ENCODE measurements at places on chromosomes 2 and 18.

DNA sequence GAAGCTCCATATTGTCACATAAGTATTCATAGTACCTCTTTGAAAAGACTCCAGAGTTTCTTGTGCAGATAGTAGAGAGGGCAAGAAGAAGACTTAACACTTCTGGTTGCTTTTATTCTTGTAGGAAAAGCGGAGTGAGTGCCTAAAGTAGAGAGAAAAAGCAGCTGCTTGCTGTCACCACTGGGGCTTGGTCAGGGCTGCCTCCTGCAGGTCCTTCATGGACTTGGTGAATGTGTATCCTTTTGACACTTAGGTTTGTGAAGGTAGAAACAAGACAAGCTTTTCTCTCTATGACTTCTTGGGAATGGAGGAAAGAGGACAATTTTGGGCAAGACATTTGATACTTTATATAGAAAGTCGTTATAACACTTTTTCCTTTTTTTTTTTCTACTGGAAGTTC lies 312.8 kb upstream of the FANCL start:
- DNase-seq: no peak

DNA sequence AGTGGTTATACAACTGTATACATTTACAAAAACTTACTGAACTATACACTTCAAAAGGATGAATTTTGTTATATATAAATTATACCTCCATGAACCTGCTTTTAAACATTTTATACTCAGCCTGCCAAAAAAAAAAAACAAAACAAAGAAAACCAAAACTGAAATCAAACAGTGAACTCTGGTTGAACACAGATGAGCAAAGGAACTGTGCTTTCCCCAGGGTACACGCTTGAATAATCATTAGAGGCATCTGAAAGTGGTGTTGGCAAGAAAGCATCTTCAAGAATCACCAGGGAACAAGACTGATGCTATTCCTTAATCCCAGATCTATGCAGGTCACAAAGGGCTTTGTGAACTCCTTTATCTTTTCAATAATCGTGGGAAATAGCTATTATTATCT lies 77.0 kb upstream of the LYPD1 start:
- DNase-seq: no peak

- DNase-seq: no peak
These were observed 68.8 kb downstream of the PMAIP1 start for GRCh38 chr18:59968583-59968982.

DNA sequence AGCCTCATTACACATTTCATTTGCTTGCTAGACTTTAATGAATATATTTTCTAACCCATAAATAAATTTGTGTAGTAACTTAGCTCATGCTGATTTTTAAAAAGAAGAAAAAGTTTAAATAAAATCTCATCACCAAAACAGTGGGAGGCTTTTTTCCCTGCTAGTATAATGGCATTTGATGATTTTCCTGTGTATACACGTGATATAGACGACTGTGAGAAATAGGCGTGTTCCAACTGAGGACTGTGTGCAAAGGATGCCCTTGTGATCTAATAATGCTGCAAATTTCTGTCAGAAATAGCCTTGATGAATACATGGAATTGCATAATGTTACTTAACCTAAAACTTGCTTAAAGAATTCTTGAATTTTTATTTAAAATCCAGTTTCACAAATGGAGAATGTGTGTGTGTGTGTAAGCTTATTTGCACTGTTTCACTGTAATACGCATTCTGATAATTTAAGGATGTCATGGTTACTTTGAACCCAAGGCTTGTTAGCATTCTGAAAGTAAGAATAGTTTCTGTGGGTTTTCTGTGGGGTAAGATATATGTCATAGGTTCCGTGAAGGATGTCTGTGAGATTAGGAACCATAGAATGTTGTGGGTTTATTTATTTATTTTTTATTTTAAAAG lies 178.0 kb downstream of the DLGAP1 start:
- no peak for DNase-seq

DNA sequence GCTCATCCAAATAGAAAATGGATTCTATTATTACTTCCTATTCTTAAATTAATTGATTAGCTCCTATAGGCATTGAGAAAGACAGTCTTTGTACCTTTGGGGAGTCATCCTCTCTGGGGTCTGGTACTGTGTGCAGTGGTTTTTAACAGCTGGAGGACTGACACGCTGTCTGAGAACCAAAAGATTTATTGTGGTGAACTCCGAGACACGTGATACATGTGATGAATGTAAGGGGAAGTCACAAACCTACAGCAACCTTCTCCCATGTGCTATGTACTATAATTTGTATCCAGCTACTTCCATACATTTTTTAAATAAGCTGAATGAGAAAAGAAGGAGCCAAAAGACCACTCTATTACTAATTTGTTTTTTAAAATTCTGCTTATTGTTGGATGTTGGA lies 133.7 kb downstream of the GALNT3 start:
- DNase-seq: no peak

- DNase-seq: no peak
These were observed 1.0 kb downstream of the UBR3 start for GRCh38 chr2:169828141-169828811.

DNA sequence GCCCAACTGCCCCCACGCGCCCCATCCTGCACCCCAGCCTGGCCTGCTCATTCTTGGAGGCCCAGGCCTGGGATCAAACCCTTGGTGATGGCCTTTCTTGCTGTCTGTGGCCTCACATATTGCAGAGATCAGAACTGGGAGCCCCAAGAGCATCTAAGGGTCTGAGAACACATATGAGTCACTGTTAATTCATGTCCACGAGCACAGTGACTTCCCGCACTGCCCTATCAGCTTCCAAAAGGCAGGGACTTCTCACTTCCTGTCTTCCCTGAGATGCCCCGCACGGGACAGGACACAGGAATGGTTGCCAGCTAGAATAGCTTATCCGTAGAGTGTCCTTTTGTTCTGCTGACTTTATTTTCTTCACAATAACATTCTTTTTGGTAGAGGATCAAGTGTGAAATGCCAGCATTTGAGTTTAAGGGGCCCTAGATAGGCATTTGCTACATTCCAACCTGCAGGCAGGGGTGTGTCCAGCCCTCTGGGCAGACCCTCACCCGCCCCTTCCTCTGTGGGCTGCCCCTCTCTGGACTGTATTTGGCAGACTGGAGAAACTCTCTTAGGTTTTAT lies 21.1 kb upstream of the CELF4 start:
- no peak for DNase-seq

All from dorsolateral prefrontal cortex (tissue), 122 donors.